ENCODE measurements at places on chromosomes 12 and 14.

GRCh38 chr14:83575301-83575700 is 1954.6 kb upstream of the FLRT2 start:
- DNase-seq: no peak

DNA sequence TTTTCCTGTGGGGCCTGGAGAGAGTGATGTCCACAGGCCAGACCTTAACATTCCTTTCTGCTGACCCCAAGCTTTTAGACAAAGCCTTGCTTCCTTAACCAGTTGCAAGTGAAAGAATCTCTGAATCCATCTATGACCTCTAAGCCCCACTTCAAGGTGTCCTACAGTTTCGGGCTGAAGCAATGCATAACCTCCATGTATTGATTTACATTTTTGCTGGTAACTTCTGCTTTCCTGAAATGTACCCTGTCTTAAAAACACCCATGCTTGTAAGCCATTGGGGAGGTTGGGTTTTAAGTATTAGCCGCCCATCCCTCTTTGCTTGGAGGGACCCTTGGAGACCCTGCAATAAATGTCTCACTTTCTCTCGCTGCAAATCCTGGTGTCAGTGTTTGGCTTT is 190.6 kb downstream of the VRK1 start:
- no peak for DNase-seq

DNA sequence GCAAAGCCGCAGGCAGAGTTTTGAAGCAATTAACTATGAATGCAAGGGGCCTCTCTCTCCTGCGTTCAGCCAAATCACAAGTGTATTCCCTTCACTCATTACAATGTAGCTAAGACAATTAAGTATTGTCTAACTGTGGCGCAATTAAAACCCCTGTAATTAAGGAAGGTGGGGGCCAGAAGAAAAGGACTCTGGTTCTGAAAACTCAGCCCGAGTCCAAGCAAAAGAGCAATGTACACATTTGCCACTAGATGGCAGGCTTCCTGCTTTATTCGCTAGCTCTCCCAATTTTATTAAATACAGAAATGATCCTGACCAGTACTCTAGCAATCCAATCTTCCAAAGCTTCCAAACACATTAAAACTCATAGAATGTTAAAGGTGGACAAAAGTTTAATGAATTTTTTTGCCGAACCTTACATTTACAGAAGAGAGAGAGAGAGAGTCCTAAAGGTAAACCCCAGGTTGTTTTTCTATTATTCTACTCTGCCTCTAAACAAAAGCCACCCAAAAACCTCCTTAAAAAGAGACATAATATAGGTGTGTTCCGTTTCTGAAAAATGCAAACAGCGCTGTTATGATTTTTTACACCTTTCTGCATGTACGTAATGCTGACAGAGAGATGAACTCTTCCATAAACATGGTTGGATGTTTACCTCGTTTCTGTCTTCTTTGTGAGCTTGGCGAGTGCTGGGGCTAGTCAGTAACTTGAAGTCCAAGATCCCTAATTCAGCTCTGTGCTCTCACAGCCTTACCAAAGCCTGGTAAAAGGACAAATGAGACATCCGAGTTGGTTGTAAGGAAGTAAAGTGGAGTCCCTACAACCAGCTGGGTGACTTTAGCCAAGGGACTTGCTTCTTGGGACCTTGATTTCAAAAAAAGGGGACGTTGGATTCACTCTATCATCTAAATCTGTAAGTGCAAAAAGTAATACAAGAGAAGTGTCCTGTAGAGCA is 50.9 kb upstream of the VASH1 start:
- no peak for DNase-seq

GRCh38 chr12:15329891-15330290 is 7.6 kb downstream of the PTPRO start:
- DNase-seq: no peak

- no peak for DNase-seq
These were observed 84.9 kb downstream of the WSCD2 start for GRCh38 chr12:108213871-108214445.

DNA sequence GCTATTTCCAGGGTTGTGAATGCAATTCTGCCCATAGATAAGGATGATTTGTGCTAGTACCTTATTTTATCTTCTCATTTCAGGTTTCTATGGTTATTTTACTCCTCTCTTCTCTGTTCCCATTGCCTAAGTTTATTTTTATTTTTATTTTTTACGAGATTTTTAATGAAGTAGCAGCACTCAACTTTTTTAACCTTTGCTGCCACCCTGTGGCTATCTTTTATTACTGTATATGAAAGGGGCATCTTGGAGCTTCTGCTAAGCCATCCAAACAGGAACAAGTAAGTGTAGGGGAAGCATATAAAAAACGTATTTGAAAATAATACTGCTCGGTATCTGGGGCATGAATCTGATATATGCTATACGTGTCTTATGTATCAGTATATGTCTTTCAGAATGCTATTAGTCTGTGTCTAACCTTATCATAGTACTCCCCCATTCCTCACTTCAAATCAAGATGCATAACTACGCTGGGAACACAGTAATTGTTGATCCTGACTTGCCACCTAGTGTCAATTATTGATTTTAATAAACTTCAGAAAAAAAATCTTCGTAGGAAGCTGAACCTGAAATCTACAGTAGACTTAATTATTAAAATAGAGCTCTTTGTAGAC is 60.3 kb downstream of the KLRG1 start:
- DNase-seq: no peak

DNA sequence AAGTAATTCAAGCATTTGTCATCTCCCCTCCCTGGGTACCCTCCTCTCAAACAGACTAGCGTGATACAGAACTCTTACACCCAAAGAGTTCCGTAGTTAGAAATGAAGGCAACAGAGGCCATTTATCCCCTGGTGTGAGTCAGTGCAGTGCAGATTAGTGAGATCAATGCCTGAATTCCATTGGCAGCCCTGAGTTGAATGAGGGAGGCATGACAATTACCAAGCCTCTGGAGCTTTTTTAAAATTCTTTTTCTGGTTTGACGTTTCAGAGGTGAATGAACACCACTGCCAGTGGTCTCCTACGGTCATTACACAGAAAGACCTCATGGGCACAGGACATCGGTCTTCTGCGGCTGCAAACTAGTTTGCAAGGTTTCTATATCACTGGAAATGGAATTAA is 94.4 kb downstream of the PRIMA1 start:
- no peak for DNase-seq

- DNase-seq: no peak
These were observed 180.8 kb downstream of the ZFP36L1 start for GRCh38 chr14:68612049-68612448.

DNA sequence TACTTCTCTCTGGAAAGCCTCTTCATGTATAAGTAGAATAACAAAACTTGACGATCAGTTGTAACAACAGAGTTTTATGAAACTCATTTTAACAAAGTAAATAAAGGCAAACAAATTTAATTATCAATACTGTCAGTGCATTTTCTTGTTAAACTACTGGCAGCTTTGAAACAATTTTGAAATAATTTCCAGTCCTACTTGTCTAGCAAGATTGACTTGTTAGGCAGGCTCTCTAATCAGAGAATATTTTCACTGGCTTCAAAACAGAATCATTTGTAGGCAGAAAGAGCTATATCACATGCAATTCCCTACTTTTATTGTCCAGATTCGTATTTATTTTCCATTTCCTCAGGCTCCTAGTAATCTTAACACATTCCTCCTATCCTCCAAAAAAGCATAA is 45.9 kb upstream of the SLC6A13 start:
- DNase-seq: no peak

- peak; percentile 15 for DNase-seq
These were observed 783 bp downstream of the CORO1C start for GRCh38 chr12:108730365-108731104.

DNA sequence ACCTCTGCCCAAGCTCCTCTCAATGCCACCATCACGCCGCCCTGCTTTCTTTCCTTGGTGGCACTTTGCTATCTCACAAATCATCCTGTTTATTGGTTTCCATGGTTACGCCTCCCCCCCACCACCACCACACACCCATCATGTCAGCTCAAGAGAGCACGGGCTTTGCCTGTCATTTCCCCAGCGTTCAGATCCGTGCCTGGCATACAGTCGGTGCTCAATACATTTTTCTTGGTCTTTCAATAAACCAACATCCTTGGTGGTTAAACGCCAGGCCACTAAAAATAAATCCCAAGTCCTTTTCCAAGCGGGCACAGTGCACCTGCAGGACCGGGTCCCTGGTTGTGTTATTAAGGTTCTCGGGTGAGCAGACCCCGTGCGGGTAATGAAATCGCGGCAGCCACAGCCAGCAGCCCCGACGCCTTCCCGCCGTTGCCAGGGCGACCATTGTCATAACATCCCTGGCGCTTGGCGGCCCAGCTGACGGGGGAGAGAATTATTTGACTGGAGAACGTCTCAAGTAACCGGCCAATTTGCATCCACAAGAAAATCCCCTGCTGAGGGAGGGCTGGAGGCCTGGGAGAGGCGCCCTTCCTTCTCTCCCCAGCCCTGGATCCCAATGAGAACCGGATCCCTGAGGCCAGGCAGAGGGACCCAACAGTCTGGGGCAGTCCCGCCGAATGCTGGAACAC is 92.9 kb downstream of the KSR2 start:
- peak; percentile 85 for DNase-seq

- no peak for DNase-seq
These were observed 357 bp downstream of the HOMEZ start for GRCh38 chr14:23285530-23286019.

DNA sequence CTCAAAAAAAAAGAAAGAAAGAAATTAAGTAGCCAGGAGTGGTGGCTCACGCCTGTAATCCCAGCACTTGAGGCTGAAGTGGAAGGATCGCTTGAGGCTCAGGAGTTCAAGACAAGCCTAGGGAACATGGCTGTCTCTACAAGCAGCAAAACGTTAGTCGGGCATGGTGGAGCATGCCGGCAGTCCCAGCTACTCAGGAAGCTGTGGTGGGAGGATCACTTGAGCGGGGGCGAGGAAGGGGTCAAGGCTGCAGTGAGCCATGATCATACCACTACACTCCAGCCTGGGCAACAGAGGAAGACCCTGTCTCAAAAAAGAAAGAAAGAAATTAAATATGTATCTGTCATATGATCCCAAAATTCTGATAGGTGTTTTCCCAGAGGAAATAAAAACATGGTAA is 5.3 kb downstream of the RAD52 start:
- DNase-seq: no peak

GRCh38 chr14:99176156-99176945 is 95.6 kb downstream of the BCL11B start:
- no peak for DNase-seq

- no peak for DNase-seq
These were observed 6.1 kb downstream of the CFAP73 start for GRCh38 chr12:113155646-113156045.

DNA sequence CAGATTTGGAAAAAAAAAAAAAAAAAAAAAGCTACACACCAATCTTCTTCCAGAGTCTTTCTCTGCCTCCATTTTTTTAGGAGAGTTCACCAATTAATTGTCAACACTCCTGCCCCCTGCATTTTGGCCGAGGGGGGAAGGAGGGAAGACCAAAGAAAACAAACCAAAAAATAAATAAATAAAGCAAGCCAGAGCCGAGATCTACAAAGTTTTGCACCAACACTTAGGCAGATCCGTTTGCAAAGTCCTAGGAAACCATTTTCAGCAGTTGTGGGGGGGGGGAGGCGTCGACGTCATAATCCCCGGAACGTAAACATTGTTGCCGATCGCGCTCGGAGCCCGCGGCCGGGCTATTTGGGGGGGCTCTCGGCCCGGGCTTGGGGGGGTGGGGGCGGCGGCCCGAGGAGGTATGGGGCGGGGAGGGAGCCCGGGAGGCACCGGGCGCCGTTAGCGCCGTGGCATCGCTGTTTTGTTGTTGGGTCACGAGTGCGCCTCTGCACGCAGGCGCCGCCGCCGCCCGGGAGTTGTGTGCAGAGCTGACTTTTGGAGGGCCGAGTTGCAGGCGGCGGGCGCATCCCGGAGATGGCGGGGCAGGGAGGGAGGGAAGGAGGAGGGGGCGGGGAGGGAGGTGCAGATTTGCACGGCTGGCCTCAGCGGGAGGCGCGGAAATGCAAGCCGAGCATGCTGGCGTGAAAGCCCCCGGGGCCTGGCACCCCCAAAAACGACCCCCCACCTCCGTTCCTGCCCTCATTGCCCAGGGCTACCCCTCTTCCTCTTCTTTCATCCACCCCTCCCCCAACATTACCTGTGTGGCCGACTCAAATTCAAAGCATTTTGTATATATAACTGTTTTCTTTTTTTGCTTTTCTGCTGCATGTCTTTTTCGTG is 598 bp downstream of the KDM2B start:
- DNase-seq: no peak

DNA sequence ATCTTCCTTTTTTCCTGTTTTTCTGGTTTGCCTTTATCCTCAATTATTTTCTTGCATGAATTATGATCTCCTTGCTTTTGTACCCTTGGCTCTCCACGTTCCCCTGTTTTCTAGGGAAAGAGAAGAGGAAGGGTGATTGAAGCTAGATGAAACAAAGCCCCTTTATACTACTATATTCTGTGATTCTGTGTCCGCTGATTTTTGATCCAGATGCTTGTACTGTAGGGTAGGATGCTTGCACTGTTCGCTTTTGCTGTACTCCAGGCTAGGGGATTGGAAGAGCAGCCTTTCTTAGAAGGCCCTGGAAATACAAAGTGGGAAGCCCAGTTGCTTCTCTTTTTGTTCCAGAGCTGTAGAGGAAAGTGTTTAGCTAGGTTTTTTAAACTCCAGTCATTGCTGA is 35.1 kb upstream of the KLHDC2 start:
- no peak for DNase-seq

- DNase-seq: no peak
These were observed 384.2 kb downstream of the GRIN2B start for GRCh38 chr12:13597166-13597565.

DNA sequence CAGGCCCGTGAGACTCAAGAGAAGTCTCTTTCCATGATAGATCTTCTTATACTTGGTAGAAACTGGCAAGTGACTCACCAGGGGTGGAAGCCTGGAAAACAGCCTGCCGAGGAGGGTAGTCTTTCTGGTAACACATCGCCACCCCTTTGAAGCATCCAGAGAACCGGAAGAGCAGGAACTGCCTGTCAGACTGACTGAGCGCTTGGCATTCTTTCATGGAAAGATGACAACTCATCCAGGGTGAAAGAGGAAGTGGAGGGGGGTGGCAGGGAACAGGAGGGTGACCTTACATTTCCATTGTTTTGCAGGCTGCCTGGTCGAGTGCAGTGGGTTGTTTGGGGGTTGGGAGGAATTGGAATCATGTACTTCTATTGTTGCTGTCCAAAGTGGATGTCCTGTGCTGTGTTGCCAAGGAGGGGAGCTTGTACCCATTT is 34.5 kb downstream of the PRKCH start:
- no peak for DNase-seq

DNA sequence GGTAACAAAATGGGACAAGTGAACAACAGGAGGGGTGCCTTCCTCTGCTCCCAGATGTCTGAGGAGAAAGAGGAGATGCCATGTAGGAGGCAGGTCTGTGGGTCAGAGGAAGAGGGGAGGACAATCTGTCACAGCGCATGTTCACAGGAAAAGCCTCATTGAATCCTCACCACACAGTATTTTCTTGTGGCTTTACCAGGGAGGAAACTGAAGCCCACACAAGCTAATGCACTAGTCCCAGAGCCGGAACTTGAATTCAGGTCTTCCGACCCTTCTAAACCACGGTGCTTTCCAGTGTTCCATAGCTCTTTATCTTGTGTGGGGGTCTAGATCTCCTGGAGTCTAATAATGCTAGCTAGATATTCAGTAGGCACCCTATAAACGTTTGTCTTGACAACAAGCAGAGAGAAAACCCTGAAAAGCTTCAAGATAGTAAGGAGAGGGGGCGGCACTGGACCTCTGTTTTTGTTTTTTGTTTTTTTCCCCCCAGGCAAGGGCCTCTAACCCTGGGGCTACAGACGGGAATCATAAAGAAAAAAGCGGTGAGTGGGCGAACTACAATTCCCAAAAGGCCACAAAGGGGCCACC is 371 bp upstream of the SHMT2 start:
- DNase-seq: no peak

GRCh38 chr12:14219156-14219555 is 146.3 kb upstream of the ATF7IP start:
- DNase-seq: no peak

All from NCI-H187 treated with DMSO at 0.1 percent for 48 hours (cell line).